ENCODE measurements at places on chromosomes 3 and 15. TPM values are rescaled to one million over a fixed set of nuclear protein-coding genes. Genes with fewer than 3 reads are reported as not detected.

GRCh38 chr15:38504680-38505467, 50.9 kb downstream of the FAM98B start:
- no peak for DNase-seq

- no peak for DNase-seq
These were observed 71.0 kb downstream of the OXNAD1 start for GRCh38 chr3:16335772-16336645.

DNA sequence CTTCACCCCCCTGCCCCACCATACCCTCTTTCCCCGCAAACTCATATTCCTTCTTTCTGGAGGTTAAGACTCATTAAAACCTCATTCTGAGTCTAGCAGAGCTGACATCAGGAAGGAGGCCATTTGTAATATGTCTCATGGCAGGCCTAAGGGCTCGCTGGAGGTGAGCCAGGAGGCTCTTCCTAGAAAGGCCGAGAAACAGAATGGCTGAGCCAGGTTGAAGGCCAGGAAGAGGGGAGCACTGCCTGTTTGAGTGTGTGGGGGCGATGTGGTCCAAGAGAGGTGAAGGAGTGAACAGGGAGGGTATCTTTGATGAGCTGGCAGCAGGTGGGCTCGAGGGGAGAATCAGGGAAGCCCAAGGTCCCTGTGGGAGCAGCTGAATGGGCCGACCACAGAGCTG, 317.3 kb downstream of the TLE3 start:
- no peak for DNase-seq

DNA sequence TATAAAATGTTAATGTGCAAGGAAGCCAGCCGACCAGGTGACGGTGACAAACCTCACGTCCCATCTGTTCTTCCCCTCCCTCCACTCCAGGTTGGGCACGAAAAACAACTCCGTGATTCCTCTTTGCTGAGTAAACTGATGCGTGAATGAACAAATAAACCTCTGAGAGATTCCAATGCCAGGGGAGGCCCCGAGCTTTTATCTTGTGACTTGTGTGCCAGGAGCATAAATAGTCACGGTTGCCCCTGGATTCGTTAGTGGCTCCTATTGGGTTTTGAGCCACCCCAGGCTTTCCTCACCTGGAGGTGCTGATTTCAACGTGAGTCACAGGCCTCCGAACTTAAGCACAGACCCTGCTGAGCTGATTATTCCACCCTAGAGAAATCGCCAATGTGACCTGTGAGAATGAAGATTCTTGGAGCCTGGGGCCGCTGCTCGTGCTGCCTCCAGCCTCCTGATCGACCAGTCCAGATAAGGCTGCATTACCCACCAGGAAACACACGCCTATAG, 119.2 kb downstream of the SHQ1 start:
- DNase-seq = no peak

DNA sequence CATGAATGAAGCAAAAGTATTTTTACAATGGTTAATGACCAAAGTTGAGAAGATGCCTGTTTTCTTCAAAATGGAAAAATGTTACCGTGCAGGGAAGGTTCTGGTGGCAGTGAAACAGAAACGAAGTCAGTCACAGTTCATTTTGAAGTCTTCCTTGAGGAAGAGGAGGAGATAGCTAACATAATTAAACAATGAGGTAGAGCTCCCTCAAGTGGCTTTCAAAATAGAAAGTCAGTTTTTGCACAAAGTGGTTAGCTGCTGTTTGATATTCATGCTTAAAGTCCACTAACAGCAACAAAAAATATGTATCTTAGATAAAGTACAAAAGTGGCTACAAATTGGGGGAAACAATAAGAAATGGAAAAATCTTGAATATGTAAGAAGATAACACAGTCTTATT, 87.3 kb downstream of the TFG start:
- peak; percentile 22 for DNase-seq

DNA sequence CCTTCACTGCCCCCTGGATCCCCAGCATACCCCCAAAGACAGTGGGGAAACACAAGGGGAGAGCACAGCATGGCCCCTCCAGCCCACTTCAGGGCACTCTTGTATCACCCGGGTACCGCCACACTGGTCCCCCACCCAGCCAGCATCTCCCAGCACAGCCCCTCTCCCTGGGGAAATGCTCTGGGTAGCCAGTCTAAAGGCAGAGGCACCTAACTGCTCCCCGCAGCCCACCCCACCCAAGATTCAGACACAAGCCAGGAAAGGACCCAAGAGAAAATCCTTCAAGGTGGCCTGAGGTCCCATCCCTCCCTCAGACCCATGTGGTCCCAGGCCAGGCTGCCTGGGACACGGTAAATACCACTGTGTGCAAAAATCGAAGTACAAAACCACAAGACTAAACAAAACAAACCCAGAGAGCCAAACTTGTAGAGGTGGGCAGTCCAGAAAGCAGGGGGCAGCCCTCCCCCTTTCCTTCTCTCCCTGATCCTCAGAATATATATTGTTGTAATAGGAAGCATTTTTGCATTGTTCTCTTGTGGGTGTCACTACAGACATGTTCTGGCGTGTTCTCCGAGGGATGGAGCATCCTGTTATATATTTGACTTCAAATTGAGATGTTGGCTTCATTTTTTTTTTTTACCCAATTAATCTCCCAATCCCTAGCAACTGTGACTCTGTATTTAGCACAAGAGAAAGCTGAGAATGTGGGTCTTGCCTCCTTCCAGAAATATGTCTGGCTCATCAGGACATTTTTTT, 51.7 kb downstream of the GRIP2 start:
- DNase-seq = no peak

DNA sequence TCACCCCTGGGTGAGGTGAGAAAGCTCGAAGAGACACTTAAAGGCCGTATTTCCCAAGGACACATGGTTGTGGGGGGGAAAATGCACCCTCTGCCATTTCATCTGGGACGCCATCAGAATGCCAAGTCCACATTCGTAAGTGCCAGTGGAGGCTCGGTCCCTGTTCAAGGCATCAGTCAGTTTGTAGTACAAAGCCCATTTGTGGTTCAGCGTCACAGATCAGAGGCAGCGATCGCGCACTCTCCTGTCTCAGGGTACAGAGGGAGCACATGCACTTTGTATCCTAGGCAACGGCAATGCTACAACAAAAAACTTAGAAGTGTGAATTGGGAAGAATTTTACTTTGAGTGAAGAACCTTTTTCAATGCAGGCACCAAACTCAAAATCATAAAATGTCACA, 27.2 kb downstream of the SEMA6D start:
- no peak for DNase-seq

DNA sequence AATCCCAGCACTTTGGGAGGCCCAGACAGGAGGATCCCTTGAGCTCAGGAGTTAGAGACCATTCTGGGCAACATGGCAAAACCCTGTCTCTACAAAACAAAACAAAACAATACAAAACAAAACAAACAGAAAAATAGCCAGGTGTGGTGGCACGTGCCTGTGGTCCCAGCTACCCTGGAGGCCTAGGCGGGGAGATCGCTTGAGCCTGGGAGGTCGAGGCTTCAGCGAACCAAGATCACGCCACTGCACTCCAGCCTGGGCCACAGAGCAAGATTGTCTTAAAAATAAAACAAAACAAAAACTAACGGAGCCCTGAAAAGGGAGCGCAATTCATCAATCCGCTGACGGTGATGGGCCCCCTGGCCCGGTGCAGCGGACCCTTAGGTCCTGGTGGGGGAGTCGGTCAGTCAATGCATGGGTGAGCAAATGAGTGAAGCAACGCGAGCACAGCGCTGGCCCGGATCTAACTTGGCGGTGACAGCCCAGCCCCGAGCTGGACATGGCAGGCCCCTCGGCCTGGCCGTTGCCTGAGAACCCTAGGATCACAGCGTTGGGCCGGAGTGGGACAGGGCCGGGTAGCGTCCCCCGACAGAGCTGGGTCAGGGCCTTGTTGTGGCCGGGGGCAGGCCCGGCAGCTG, 52.4 kb upstream of the BLM start:
- no peak for DNase-seq

GRCh38 chr3:85251766-85252165, 293.0 kb downstream of the CADM2 start:
- DNase-seq = no peak

DNA sequence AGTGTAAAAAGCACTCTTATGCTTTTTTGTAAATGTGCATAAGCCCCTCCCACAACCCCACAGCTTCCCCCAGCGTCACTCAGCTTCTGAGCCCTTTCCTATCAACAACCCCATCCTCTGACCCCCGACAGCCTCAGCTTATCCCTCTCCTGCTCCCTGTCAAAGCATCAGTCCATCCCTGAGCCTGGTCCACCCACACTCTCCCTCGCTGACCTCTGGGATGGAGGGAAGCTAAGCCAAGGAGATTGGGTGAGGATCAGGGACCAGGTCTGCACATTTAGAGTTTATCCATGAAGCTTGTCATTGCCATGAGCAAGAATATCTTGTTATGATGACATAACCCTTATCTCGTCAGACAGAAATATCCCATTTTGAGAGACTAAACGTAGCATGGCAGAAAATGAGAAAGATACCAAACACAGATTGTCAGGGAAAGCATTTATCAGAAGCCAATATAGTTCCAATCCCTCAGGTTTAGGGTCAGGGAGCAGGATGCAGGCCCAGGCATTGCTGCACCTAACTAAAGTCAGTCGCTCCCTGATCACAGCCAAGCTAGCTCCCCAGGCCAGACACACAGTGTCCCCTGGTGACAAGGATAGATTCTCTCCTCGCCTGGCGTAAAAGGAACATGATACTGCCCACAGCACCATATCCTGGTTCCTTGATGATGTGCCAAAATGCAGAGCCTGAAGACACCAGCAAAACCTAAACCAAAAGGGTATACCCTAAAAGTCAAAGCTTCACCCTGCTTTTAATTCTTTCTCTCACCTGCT, 66.9 kb downstream of the DCLK3 start:
- no peak for DNase-seq

The TMEM207 gene
- not detected for total RNA-seq

GRCh38 chr15:78051596-78051995, 25.9 kb downstream of the TBC1D2B start:
- no peak for DNase-seq

The SLC22A13 gene
- total RNA-seq = 0.47 TPM

GRCh38 chr3:30539206-30539605, 67.2 kb upstream of the TGFBR2 start:
- DNase-seq = peak; percentile 19

DNA sequence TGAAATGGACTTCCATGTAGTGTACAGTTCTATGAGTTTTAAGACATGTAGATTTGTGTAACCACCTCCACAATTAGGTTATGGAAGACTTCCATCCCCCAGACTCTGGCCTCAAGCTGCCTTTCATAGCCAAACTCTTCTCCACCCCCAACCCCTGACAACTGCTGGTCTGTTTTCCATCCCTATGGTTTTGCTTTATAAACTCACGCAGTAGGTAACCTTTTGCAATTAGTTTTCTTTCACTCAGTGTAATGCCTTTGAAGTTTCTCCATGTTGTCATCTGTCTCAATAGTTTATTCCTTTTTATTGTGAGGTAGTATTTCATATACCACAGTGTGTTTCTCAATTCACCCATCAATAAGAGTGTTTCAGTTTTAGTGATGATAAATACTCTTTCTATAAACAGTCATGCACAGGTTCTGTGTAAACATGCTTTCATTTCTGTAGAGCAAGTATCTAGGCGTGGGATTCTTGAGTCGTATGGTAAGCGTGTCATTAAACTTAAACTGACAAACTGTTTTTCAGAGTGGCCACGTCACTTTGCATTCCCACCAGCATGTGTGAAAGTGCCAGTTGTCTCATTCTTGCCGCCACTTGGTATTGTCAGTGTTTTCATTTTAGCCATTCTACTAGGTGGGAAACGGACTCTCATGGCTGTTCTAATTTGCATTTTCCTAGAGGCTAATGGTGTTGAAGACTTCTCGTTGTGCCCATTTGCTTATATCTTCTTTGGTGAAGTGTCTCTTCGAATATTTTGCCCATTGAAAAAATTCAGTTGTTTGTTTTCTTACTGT, 47.3 kb upstream of the ALDH1A3 start:
- DNase-seq = no peak

- DNase-seq = no peak
These were observed 16.3 kb upstream of the PCSK6 start for GRCh38 chr15:101505610-101506337.

DNA sequence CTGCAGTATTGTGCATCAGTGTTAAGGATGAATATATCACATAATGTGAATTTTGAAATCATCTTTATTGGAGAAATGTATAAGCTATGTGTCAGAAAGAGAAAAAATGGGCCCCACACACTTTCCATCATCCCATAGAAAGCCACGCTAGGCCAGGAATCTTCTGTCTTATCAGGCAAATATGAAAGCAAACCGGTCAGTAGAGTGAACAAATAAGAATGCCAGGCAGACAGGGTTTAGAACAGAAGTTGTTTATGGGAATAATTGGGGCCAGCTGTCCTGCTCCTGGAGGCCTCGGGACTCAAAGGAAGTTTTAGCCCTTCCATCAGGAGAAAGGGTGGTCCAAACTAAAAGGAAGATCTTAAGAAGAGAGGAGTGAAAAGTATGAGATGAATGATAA, 39.5 kb downstream of the ZNF280D start:
- no peak for DNase-seq

- no peak for DNase-seq
These were observed 154.2 kb upstream of the KCNMB2 start for GRCh38 chr3:178381971-178382448.

DNA sequence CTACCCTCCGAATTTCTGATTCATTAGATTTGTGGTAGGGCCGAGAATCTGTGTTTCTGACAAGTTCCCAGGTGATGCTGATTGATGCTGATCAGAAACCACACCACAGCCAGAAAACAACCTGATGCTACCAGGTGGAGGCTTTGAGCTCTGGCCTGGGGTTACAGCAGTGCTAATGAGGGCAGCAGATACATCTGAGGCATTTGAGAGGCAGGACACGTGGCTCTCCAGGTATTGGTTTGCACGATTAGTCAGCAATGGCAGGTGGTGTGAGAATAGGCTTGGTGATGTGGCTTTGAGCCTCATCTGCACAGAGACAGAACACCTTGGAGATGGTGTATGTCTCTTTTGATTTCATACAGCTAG, 78.8 kb upstream of the THBS1 start:
- DNase-seq = no peak

DNA sequence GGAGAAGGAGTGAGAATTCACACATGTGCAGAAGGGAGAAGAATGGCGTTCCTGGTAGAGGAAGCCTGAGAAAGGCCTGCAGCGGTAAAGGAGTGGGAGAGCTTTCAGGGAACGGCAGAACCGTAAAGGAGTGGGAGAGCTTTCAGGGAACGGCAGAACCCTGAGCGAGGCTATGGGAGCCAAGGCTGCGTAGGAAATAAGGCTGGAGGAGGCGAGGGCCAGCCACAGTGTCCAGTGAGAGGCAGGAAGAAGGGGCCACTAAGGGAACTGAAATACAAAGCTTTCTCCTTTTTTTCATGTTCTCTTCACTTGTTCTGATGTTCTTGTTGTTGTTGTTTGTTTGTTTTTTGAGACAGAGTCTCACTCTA, 41.6 kb downstream of the GOLGA6L10 start:
- DNase-seq = no peak

DNA sequence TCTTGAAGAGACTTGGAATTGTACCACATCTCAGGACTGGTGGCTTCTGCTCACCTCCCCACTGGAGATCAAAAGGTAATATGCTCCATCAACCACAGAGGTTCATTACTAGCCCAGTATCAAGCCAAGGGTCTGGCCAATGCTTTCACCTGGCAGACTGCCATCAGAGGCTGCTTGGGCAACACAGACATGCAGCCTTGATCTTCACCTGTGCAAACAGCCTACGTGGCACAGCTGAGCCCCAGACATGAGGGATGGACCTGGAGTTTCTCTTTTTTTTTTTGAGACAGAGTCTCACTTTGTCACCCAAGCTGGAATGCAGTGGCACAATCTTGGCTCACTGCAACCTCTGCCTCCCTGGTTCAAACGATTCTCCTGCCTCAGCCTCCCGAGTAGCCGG, 105.6 kb upstream of the HES1 start:
- DNase-seq = no peak

GRCh38 chr15:63791228-63791627, 42.5 kb downstream of the HERC1 start:
- no peak for DNase-seq

The GOLGA8M gene
- total RNA-seq = 0.44 TPM

GRCh38 chr3:45311327-45311726, 77.0 kb upstream of the LARS2 start:
- no peak for DNase-seq

Data from HCT116 (cell line).